ENCODE measurements at places on chromosomes 5 and 9.

DNA sequence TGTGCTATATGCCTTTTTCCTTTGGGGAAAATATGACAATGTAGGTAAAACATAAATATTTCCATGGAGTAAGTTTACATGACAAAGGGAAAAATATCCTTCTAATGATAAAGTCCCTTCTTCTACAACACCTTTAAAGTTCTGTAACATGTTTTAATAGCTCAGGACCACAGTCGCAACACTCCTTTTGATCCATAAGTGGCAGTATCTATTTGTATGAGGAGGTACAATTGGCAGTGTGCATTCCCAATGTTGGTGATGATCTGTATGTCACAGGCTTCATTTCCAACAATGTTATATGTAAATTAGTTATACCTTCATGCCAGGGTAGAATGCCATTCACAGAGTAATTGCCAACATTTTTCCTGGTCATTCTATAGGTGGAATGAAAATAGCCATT is 127.1 kb upstream of the CCNH start:
- DNase-seq: no peak

GRCh38 chr9:87557996-87558395 is 60.3 kb downstream of the DAPK1 start:
- no peak for DNase-seq

- no peak for DNase-seq
These were observed 75.1 kb upstream of the PANK3 start for GRCh38 chr5:168654211-168654721.

DNA sequence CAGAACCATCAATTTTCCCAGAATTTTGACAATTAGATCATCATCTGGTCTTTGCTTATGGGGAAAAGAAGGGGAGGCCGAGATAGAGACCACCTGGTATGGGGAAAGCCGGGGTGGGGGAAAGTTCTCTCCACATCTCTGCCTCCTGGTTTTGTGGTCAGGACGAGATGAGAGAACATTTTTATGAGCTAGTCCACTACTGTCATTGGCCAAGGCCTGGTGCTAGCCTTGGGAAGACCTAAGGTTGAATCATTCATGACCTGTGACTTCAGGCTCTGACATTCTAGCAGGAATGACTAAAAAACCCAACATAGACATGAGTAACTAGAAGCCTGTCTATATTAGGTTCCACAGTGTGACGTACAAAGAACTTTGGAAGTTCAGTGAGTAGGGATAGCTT is 135.2 kb downstream of the PTTG1 start:
- DNase-seq: no peak

GRCh38 chr9:15961217-15961616 is 408.4 kb downstream of the CCDC171 start:
- DNase-seq: no peak

- no peak for DNase-seq
These were observed 2.2 kb upstream of the CIZ1 start for GRCh38 chr9:128193469-128194096.

GRCh38 chr9:132833550-132834121 is 44.4 kb downstream of the AK8 start:
- DNase-seq: no peak

- DNase-seq: no peak
These were observed 314.4 kb downstream of the PLK2 start for GRCh38 chr5:58145397-58145934.
